CD4-positive, alpha-beta T cell (primary cell): ENCODE measurements at places on chromosomes 5 and 9. TPM values are rescaled to one million over a fixed set of nuclear protein-coding genes. Genes with fewer than 3 reads are reported as not detected.

The SPATA31D4 gene
- total RNA-seq, result not detected

The SPINK4 gene
- not detected for total RNA-seq

DNA sequence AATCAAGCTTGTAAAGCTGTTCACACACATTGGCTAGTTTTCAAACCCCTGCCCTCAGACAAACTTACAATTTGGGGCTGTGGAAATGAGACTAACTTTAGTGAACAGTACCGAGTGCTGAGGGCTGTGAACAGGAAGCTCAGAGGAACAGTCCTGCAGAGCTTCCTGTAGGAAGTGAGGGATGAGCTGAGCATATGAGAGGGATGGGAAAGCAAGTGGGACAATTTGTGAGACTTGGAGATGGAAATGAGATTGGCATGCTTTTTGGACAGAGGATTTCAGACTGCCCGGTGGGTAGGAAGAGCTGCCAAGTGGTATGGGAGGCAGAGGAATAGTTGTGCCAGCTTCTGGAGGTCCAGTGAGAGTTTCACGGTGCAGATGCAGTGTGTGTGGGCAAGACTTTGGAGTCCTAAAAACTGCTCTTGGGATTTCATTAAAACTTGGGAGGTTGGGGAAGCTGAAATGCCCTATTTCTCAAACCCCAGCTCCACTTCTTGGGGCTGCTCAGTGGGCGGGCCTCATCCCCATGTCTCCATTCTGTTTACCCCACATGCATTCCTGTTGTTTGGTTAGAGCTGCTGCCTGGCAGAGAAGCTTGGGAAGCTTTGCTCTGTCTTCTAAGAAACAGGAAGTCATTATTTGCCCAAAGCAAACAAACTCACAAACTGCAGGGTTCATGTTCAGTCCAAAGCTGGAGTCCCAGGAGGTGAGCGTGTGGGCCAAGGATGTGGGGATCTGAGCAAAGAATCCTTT is 267.5 kb downstream of the ZSWIM6 start:
- DNase-seq, result no peak

The BRD9 gene
- 109 TPM for total RNA-seq

The CCL27 gene
- total RNA-seq, result not detected

The SLC25A48 gene
- not detected for total RNA-seq

The MEF2C gene
- 0.60 TPM for total RNA-seq
